ENCODE measurements at places on chromosomes 16 and 17.

DNA sequence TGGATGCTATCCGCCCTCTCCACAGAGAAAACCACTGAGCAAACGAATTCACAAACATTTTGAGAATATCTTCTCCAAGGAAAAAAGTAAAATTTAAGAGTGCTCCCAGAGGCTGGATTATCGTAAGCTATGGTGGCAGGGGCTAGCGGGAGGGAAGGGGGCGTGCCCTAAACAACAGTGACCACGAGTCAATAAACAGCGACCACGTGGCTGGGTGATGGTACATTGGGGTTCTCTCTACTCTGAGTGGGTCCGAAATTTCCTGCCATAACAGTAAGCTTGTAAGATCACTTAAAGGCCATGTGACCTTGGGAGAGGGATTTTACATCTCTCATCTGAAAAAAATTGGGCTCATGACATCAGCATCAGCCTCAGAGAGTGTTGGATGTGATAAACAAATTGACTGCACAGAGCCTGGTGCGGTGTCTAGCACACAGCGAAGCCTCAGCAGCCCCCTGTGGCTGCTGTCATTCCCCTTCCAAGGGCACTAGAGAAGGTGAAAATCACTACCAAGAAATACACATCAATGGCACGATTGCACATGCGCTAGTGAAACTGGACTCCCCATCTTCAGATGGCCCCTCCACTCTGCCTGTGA, 213.2 kb downstream of the XYLT1 start:
- no peak for DNase-seq

GRCh38 chr16:22189473-22190080, 16.5 kb upstream of the EEF2K start:
- no peak for DNase-seq

DNA sequence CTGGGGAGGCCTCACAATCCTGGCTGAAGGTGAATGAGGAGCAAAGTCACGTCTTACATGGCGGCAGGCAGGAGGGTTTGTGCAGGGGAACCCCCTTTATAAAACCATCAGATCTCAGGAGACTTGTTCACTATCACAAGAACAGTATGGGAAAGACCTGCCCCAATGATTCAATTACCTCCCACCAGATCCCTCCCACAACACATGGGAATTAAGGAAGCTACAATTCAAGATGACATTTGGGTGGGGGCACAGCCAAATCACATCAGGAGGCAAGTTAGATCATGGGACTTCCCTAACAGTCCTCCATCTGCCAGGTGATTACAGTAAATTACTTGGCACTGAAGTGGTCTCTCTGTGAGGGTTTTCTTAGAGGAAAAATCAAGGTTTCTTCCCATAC, 5.3 kb downstream of the TMEM114 start:
- DNase-seq, result no peak

GRCh38 chr17:31748881-31749280, 110.2 kb downstream of the COPRS start:
- DNase-seq, result no peak

DNA sequence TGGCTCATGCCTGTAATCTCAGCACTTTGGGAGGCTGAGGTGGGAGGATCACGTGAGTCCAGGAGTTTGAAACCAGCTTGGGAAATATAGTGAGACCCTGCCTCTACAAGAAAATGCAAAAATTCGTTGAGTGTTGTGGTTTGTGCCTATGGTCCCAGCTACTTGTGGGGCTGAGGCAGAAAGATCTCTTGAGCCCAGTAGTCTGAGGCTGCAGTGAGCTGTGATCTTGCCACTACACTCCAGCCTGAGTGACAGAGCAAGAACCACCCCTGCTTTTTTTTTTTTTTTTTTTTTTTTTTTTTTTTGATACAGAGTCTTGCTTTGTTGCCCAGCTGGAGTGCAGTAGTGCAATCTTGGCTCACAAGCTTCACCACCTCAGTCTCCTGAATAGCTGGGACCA, 34.0 kb downstream of the ITGB3 start:
- no peak for DNase-seq

GRCh38 chr16:31229501-31229900, 12.6 kb upstream of the PYDC1 start:
- DNase-seq, result no peak

Data from CD14-positive monocyte (primary cell).